ENCODE measurements at places on chromosomes 11 and 22.

GRCh38 chr22:48574776-48575617 is 1252.7 kb downstream of the BRD1 start:
- no peak for DNase-seq

DNA sequence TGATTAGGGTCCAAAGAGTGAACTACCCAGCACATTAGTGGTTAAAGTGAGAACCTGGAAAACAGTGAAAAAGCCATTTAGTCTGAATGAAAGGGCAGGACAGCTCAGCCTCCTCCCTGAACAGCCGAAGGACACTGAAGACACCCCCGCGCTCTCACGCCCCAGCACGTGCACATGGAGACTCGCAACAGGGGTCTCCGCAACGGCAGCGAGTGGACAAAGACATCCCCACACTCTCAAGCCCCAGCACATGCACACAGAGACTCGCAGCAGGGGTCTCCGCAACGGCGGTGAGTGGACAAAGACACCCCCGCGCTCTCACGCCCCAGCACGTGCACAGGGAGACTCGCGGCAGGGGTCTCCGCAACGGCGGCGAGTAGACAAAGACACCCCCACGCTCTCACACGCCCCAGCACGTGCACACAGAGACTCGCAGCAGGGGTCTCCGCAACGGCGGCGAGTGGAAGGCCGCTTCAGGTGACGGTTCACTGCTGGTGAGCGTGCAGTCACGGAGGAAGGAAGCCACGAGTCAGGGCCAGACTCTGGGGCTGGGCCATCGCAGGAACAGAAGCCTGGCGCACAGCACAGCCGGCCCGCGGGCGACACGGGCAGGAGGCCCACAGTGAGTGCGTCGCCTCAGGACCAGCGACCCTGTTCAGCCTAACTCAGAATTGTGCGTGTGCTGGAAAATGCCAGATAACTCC is 43.6 kb downstream of the BRD1 start:
- DNase-seq: no peak

DNA sequence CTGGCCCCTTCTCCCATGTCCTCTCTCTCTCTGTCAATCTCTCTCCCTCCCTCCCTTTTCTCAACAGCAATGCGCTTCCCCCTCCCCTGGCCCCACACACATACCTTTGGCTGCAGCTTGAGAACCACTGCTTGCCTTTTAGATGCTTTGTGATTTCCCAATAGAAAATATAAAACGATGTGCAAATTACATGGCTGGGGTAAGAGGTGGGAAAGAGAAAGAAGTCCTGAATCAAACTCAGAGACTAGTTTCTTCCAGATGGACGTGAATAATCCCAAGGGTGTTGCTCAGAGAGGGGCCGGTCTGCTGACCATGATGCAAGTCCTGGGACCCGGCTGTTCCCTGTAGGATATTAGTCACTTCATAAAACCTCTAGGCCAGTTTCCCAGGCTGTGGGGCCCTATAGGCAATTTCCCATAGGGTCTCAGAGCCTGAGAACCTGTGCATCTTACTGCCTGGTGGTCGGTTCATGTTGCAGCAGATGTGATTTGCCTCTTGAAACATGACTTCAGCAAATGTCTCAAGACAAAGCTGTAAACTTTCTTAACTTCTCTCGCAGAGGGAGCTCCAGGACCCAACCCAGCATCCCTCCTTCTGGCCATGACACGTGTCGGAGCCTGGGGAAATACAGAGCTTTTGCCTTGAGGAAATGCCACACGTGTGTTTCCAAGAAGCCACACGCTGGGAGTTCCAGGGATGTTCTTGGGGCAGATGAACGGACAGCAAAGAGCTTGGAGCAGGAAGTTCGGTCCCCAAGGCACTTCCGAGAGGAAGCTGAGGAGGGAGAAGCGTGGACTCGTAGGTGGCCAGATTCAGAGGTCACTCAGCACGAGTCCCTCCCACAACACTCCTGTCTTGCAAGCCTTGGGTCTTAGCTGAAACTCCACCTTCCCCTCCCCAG is 34.5 kb upstream of the ETS1 start:
- DNase-seq: no peak

DNA sequence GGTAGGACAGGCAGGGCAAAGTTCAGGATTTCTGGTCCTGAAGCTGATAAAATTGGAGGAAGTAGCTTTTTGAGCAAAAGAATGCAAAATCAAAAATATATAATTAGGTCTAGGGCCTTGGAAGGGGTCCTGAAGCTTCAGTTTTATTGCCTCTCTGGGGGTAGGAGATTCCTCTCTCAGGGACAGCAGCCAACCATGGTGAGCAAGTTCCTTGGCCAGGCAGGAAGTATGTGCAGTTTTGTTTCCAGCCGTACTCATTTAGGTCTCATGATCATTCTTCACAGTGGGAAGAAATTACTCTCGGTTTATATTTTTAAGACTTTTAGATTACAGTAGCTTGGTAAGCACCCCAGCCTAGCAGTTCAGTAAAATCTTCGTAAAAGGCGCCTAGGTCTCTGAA is 2.9 kb upstream of the RAB38 start:
- DNase-seq: no peak

GRCh38 chr11:92939305-92939704 is 30.1 kb upstream of the MTNR1B start:
- DNase-seq: no peak

GRCh38 chr11:44764583-44764982 is 37.8 kb downstream of the TSPAN18 start:
- no peak for DNase-seq

GRCh38 chr11:32586576-32587190 is 3.1 kb downstream of the EIF3M start:
- DNase-seq: no peak

DNA sequence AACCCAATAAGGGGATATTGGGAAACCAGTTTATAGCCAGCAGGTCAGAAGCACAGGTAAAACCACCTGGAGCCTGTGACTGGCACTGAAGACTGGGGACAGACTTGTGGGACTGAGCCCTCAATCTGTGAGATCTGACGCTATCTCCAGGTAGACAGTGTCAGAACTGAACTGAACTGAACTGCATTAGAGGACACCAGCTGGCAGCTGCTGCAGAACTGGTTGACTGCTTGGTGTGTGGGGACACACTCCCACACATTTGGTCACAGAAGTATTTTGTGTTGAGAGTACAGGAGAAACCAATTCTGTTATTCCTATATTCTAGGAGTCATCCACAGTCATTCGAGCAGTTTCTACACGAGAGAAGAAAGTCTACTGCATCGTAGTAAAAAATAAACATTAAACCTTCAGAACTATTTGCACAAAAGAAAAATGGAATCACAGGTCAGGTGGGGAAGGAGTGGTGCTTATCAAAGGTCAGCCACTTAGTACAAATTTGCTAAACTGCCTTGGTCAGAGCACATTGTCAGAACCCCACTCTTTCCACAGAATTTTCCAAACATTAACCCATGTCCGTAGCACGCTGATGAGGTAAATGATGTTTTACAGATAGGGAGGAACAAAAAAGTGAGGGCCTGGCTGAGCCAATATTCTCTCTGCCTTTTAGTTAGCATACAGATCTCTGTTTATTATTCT is 77.2 kb downstream of the SIK3 start:
- DNase-seq: no peak

DNA sequence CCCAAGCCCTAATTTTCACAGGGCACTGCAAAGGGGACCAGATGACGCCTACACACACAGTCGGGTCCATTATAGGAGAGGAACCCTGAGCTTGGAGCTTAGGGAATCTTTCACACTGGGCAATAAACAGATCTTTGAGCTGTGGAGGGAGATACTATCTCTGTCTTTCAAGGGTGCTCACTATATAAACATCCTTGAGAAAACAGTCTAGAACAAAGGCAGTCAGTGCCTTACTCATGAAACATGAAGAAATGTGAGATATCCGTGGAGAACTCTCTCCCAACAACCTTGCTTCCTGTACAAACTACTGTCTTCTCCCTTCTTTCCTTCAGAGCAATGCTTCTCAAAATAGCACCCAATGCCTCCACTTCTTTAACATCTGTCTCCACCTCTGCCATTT is 109.0 kb upstream of the APOA1 start:
- no peak for DNase-seq

- DNase-seq: no peak
Observed at GRCh38 chr11:67270256-67271204, 4.3 kb downstream of the GRK2 start.

DNA sequence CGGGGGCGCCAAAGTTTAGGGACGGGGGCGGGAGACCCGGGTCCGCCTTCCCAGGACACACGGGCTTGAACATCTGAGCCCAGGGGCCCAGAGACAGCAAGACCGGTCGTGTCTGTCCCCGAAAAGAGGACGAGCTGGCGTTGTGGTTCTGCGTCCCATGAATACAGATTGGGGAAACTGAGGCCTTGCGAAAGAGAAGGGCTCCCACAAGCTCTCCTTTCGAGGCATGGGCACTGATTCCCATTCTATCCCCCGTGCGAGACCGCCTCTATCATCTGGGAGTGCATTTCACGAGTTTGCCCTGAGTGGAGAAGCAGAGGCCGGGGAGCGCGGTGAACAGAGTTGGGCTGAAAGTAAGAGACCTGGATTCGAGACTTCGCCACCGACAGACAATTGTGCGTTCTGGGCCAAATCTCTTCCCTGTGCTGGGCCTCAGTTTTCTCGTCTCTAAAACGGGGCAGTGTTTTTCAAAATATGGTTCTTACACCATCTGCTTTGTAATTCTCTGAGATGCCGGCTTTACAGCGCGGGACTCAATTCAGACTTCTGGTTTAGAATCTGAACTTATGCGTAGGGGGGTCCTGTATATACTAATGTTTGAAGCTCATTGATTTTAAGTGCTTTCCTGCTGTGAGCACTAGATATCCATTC is 471 bp downstream of the RNF185 start:
- DNase-seq: no peak

- DNase-seq: no peak
Observed at GRCh38 chr11:42837994-42838393, 473.8 kb upstream of the API5 start.

DNA sequence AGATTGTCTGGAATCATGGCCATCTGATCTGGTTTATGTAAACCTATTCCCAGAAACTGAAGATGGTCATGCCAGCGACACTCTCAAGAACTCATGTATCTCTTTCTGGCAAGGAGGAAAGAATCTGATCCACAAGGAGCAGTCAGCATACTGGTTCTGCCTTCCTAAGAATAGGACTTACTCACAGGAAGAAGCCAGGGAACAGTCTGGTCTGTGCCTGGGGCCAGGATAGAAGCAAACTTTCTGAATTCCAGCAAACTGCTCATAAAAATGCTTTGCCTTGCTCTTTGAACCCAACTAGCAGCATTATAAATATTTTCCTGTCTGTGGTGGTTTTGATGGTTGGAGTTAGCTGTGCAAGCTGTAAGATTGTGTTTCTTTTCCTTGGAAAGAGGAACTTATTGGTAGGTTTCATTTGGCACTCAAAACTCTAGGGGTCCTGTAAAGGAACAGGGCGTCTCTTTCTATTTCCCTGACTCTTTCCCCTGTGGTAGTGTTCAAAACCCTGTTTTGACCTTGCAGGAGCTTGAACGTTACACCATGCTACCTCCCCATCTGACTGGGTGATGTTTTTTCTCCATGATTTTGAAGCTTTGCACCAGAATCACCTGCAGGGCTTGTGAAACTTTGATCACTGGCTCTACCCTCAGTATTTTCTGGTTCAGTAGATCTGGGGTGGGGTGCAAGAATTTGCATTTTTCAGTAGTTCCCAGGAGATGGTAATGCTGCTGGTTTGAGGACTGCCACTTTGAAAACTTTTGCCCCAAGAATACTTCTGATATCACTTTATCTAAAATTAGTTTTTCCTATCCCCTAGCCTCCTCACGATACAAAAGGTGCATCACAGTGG is 627.8 kb upstream of the ANO5 start:
- no peak for DNase-seq

DNA sequence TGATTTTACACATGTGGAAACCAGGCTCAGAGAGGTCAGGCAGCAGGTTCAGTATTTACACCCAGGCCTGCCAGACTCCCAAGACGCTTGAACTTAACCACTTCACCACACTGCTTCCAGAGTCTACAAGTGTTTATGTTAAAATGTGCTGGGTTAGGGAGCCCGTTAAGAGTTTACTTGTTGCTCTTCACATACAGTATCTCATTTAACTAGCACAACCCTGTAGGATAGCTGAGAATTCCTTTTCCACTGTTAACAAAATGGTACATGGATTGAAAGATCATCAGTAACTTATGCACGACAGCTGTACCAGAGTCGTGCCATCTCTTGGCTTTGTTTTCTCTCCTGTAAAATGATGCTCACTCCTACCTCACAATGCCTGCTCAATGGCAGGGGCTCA is 2.9 kb downstream of the SMCO4 start:
- DNase-seq: no peak

- peak; percentile 44 for DNase-seq
Observed at GRCh38 chr11:61679893-61680621, at the start of gene DAGLA. DAGLA (plus strand) TSS chr11:61680391; CDS start chr11:61720156, 39,765 bp downstream.

GRCh38 chr11:18093959-18094358 is 11.9 kb downstream of the SAAL1 start:
- DNase-seq: no peak

DNA sequence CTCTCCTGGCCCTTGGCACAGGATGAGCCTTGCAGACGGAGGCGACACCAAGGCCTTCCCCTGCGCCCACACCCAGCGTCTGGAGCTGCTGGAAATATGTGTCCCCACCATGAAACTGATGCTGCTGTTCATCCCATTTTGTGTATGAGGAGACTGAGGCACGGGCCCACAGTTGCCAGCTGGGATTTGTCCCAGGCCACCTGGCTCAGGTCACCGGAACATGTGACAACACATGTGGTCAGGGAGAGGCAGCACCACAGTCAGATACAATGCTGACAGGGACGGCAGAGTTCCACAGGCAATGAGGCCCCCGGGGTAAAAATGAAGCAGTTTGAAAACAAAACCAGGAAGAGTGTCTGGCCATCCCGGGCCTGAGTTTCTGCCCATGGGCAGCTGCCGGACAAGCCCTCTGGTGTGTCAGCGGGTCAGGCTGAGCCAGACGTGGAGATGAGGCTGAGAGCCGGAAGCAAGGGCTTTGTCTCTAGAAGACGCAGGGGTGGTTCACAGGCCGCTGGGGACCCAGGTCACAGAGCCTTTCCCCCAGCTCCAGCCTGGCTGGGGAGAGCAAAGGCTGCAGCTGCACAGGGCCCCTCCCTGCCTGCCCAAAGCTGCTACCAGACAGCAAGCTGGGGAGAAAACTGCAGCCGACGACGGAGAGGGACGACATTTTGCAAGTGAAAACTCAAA is 80.7 kb downstream of the CDKN1C start:
- DNase-seq: no peak

- peak; percentile 21 for DNase-seq
Observed at GRCh38 chr11:74147199-74147929, 23.4 kb downstream of the C2CD3 start.

GRCh38 chr11:37916331-37916730 is 1318.3 kb upstream of the RAG2 start:
- no peak for DNase-seq

DNA sequence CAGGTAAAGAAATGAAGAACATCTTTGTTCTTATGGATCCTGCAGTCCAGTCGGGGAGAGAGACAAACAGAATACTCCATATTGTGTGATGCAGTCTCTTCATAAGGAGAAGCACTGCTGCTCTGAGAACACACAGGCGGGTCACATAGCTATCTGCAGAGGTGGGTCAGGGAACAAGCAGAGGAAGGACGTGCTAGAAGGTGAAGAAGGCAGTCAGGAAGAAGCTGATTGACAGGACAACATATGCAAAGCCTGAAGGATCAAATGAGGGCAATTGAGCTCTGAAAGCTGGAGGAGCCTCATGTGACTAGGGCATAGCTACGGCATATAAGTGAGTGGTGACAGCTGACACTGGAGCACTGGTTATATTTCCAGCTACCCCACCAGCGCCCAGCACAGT is 122.5 kb downstream of the OPCML start:
- DNase-seq: no peak

- DNase-seq: no peak
Observed at GRCh38 chr22:34986523-34986922, 79.4 kb upstream of the ISX start.

GRCh38 chr22:39716534-39716933 is 146.0 kb downstream of the CACNA1I start:
- no peak for DNase-seq

- no peak for DNase-seq
Observed at GRCh38 chr22:37237371-37238268, 6.4 kb downstream of the RAC2 start.

All from SW480 (cell line).